ENCODE measurements at places on chromosomes 4 and X.

DNA sequence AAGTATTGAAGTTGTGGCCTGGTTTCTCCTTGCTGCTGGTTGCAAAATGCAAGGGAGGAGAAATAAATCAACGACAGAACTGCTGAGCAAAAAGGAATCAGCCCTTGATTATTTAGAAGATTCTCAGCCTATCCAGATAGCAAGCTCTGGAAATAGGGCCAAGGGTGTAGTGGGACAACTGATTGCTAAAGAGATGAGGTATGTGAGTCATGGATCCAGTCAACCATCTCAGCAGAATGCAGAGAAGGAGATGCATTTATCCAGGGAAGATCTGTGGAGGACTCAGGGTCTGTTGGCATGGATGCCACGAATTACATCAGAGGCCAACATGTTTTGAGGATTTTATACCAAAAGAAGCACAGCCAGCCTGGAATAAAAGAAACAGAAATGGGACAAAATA lies 36.7 kb downstream of the FOXR2 start:
- no peak for DNase-seq

DNA sequence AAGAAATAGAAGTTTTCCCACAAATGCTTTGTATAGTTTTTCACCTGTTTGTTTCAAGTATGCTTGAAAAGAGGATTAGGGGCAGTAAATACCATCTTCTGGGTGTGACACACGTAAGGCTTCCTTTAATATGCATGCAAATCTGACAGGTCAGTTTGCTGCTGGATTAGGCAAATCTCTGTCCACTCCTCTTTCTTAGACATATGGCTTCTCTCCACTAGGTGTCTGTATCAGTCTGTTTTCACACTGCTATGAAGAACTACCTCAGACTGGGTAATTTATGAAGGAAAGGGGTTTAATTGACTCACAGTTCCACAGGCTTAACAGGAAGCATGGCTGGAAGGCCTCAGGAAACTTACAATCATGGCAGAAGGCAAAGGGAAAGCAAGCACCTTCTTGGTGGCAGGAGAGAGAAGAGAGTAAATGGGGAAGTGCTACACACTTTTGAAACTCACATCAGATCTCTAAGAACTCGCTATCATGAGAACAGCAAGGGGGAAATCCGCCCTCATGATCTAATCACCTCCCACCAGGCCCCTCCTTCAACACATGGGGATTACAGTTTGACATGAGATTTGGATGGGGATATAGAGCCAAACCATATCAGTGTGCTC lies 66.9 kb downstream of the TAB3 start:
- no peak for DNase-seq

- no peak for DNase-seq
Measured at GRCh38 chr4:21454831-21455230, 493.7 kb downstream of the KCNIP4 start.

DNA sequence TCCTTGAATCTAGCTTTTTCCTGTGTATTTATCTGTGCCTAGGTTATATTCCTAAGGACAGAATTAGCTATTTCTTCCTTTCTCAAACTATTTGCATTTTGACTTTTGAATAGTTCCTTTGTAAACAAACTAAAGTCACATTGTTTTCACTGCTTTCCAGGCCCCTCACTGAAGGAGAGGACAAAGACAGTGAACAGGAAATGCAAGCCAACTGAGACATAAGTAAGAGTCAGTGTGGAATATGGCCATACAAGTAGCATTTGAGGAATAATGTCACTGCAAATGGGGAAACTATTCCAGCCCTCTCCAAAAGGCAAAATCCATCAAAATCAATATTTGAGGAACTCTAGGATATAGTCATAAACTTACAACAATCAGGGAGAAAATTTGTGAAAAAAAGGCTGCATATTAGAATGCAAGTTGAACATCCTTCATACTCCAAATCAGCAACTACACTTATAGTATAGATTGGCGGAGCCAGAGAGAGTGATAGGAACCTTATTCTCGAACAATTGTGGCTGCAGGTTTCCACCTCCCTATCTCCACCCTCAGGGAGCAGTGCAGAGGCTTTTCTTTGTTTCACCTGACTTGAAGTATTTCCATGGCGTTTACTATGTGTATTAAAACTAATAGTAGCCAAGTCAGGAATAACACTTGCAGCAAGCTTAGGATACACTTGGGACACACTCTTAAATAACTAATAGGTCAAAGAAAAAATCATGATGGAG lies 1110.4 kb upstream of the ADGRL3 start:
- no peak for DNase-seq

DNA sequence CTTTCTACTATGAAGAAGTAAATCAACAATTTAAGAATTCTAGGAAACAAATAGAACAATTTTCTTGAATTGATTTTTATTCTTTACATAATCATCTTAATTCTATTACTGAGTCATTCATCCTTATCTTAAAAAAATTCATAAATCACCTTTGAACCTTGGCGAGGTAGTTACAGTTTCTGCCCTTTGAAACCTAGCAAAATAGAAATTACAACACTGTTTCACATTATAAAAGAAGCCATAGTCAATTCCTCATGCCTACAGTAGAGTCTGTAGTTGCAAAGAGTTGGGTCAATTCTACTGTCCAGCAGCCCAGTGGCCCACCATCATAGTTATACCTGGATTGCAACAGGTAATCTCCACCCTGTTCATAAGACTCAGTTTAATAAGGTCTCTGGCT lies 7.3 kb downstream of the SMIM31 start:
- DNase-seq: no peak

DNA sequence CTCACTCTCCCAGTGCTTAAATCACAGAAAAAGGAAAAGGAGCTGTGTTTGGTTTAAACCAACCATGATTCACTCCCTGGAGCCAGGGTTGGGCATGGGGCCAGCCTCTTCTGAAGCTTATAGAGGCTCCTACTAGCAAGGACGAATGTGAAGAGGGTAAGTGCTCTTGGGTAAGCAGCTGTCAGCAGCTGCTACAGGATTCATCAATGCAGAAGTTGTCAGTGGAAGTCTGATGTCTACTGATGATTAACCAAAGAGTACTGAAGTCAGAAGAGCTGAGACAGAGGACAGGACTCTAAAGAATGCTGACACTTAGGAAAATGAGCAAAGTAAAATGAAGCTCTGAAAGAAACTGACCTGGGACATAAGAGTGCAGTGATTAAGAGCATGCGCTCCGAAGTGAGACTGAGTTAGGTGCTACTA lies 32.7 kb upstream of the JADE1 start:
- peak; percentile 66 for DNase-seq

GRCh38 chr4:177789610-177790009 lies 347.4 kb upstream of the AGA start:
- no peak for DNase-seq

DNA sequence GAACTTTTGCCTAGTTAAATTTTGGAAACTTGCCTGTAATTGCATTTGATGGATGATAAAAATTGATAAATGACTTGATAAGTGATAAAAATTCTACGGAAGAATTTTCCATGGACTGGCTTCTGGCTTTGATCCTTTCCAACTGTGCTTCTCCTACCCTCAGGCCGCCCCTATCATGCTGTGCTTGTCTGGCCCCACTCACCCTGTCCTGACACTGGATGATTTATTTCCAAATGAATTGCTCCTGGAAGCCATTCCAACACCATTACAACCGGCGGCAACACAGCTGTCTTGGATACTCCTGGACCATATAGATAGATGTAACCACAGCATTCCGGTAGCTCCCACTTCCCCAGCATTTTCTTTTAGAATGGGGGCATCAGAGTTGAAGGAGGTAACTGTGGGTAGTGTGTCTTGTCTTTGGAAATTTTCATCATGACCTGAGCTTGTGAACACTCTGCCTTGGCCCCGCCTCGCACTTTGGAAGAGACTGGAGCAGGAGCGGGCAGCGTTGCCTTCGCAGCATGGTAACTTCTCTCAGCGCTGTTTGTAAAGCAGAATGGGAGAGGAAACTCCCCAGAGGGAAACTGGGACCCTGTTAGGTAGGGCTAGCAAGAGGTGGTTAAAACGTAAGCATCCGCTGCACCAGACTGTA lies 77.4 kb downstream of the TBL1X start:
- peak; percentile 30 for DNase-seq

DNA sequence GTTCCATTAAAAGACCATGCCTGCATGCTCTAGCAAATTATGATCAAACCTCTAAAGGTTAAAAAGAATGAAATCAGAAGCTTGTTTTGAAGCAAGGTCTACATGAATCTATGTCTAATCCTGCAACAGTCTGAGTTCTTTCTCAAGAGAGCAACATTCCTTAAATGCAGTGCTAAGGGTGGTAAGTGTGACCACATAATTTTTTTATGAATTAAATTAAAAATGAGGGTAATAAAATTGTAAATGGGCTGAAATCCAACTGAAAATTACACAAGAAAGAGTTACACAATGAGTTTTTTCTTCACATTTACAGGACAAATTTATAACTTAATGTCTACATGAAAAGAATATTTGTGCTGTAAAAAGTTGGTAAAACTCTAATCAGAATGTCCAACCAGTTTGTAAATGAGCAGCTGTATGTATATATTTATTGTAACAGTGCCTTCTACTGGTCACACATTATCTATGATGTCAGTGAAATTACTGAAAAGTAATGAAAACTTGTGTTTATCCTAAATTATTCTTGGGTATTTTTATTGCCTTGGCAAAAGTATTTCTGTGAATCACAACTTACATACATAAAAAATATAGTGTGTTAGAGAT lies 336.3 kb upstream of the PITX2 start:
- DNase-seq: peak; percentile 54

DNA sequence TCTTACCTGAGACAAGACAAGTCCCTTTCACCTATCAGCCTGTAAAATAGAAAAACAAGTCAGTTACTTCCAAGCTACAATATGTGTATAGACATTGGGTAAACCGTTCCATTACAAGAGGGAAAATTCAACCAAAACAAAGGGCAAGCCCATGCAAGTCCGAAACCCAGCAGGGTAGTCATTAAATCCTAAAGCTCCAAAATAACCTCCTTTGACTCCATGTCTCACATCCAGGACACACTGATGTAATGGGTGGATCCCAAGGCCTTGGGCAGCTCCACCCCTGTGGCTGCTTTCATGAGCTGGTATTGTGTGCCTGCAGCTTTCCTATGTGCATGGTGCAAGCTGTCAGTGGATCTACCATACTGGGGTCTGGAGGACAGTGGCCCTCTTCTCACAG lies 14.7 kb upstream of the FAM47B start:
- DNase-seq: no peak

DNA sequence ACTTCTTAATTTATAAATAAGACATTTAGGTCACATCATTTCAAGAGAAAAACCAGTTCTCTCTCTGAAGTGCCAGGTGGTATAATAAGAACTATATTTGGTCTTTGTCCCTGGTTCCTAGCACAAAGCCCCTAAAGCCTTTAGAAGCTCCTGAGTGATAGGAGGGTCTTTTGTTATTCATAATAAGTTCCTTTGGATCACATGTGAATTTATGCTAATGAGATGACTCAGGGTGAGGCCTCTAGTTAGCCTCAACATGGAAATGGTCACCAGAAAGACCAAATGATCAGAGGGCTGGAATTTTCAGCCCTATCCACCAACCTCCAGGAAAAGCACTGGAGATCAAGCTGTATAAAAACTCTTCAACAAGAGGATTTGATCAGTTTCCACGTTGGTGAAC lies 68.1 kb upstream of the BLTP1 start:
- DNase-seq: no peak

GRCh38 chr4:41012293-41012692 lies 202.0 kb downstream of the APBB2 start:
- DNase-seq: no peak

GRCh38 chr4:68257719-68258118 lies 12.2 kb upstream of the TMPRSS11B start:
- no peak for DNase-seq

GRCh38 chrX:45669715-45670340 lies 469.2 kb upstream of the DIPK2B start:
- peak; percentile 95 for DNase-seq

DNA sequence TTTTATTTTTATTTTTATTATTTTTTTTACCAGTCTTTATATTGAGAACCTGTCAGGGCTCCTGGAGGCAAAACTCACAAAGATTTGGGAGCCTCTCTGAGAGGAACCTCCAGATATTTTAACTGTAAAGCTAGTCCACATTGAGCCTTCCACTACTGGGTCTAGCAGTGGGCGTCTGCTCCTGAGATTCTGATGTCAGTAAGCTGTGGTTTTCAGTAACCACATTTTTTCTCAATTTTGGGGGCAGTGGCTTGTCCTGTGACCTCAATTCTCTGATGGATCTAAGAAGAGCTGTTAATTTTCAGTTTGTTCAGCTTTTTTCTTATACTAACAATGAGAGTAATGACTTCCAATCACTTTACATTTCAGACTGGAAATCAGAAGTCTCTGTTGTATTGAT lies 23.6 kb upstream of the GPRASP1 start:
- no peak for DNase-seq

DNA sequence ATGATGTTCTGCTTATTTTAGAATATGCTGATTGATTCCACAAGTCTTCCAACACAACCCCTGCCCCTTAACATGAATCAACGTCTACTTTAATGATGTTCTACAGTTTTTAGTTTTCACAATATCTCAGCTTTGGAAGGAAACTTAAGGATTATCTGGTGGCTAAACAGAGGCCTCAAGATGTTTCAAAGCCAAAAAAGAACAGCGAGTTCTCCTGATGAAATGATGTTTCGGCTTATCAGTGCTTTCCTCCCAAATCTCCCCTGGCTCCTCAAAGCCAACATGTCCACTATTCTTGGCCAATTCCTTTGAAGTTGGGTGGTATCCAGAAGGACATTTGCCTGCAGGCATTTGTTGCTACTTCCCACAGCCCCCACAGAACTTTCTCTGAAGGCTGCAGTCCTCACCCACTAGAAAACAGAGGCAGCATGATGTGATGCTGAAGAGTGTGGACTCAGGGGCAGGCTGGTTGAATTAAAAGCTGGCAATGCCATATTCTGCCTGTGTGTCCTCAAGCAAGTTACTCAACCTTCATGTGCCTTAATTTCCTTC lies 87.3 kb downstream of the ADGRG4 start:
- peak; percentile 26 for DNase-seq

- DNase-seq: no peak
Measured at GRCh38 chr4:166422475-166422874, 549.4 kb downstream of the TLL1 start.

DNA sequence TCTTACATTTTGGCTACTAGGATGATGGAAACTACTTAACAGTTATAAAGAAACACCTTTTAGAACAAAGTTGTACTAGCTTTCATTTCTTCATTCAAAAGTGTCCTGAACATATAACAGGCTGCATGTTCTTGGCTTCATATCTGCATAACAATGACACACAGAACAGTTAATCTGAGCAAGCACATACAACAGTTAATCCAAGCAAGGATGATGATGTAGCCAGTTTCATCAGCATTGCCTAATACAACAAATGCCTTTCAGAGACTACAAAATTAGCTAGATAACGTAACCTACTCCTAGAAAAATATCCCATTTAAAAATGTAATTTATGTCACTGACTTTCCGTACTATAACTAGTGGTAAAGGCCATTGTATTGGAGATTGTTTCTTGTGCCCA lies 182.1 kb downstream of the SCFD2 start:
- DNase-seq: peak; percentile 50

DNA sequence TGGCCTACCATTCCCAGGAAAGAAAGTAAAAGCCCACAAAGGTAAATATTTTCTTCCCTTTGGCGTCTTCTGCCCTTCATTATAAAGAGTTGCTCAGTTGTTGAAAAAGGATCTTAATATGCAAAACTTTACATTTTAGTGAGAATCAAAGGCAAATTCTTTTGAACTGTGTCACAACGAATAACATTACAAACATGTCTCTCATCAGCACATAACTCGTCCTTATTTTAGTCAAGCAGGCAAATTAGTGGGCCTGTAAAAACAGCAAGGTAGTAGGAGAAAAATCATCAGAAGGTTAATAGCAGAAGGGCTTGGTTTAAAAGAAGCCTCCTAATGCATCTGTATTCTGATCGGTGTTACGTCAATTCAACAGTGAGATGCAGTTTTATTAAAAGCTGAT lies 647.3 kb upstream of the DIPK2B start:
- no peak for DNase-seq
